Stimulated activated CD4-positive, alpha-beta T cell treated with anti-CD3 and anti-CD28 coated beads, Interleukin-4, amount 100 ng/mL, for 24 hours (primary cell): ENCODE measurements at places on chromosomes 16 and 17.
A peak's percentile ranks its signal among the peaks of the same experiment; 100 is the strongest.

- DNase-seq = no peak
Measured at GRCh38 chr16:19751478-19752385, 33.7 kb downstream of the IQCK start.

- no peak for DNase-seq
Measured at GRCh38 chr16:73057291-73058210, 9.6 kb upstream of the ZFHX3 start.

DNA sequence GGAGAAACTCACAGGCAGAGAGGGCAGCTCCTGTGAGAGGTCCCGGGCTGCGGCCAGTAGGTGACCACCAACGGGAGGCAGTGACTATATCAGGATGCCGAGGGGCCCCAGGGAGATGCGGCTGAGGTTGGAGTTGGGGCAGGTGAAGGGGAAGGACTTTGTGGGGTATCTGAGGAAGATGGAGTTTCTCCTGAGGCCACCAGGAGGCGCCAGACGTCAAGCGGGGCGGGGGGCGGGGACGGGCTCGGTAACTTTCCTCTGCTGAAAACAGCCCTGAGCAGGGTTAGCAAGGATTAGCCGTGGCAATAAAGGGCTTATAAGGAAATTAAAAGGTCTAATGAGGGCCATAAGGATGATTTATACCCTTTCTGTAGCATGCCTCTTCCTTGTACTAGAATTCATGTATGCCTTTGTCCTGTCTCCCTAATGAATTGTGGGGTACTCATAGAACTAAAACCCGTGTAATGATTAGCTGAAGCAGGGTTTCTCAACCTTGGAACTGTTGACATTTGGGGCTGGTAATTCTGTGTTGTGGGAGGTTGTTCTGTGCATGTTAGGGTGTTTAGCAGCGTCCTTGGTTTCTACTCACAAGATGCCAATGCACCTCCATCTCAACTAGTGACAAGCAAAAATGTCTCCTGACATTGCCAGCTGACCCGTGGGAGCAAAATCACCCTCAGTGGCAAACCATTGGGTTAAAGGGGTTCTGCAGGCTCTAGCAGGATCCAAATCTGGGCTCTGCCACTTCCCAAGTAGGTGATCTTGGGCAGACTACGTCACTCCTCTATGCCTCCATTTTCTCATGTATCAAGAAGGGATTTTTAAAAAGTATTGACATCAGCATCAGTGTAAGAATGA, 74.8 kb upstream of the GRIN2A start:
- peak; percentile 46 for DNase-seq

DNA sequence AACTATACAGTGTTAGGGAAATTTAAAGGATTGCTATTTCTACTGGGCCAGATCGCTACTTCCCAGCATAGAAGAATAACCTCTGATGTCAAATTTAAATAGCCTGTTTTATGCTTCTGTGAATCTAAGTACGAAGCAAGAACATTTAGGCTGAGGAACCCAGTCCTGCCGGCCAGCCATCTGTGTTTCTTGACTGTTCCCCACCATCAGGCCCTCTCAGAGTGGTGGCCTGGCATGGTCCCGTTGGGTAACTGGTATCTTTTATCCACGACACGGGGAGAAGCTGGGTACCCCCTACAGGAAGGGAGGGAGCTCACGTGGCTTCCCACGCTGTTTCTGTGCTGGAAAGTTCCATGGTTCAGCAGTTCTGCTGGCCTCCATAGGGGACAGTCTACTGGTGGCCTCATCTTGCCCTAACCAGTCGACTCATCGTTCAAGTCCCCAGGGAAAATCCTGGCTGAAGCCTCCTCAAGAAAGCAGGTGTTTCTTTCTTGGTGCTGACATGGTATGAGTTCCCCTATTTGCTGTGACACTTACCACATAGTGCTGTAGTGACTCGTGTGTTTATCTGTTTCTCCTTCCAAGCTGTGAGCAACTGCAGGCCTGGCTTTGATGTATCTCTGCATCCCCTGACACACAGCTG, 201.7 kb upstream of the NLRP1 start:
- no peak for DNase-seq

- DNase-seq = peak; percentile 93
Measured at GRCh38 chr17:45277216-45277849, 15.4 kb upstream of the SPATA32 start.

DNA sequence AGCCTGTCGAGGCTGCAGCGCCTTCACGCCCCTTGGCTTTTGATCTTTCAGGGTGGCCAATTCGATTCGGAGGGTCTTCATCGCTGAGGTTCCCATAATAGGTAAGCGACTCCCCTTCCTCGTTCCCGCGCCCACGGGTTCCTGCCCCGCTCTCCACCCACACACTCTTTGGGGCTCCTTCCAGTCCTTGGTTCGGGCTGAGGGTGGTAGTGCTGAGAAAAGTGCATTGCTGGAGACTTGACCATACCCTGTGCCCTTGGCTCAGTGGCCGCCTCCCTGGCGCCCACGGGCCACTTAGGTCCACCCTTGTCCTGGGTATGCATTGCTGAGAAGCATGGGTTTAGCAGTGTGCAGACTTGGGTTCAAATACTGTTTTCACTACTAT, 491 bp downstream of the POLR2C start:
- no peak for DNase-seq

- no peak for DNase-seq
Measured at GRCh38 chr16:89612415-89613166, 851 bp upstream of the DPEP1 start.

- no peak for DNase-seq
Measured at GRCh38 chr16:69935278-69935711, 15.8 kb upstream of the CLEC18A start.

DNA sequence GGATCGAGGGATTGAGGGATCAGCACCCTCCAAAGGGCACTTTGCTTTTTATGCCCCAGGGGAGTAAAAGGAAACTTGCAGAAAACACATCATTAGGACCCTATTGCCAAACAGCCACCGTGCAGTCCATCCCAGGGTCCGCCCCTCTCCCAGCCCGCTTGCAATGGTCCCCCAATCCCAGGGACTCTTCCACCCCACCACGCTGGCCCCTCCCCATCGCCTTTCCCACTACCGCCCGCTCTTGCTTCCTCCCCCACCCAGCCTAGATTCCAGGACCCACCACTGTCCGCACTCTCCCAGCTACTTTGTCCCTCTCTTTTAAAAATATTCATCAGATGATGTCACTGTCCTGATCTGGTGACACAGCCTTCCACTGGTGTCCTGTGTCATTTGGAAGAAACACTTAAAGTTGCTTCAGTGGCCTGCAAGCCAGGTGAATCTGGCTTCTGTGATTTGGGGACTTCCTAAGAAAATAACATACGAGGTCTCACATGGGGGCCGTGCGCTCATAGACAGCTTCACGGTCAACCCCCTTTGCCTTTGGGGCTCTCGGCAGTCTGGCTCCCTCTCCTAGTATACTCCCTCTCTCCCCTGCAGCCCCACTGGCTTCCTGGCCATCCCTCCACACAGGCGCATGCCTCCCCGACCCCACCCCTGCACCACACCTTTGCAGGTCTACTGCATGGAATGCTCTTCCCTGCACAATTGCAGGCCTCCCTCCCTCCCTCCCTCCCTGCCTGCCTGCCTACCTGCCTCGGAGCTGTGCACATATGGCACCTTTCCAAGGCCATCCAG, 127.9 kb downstream of the RBFOX3 start:
- no peak for DNase-seq

GRCh38 chr16:87203060-87203656, 114.0 kb downstream of the C16orf95 start:
- DNase-seq = peak; percentile 45

DNA sequence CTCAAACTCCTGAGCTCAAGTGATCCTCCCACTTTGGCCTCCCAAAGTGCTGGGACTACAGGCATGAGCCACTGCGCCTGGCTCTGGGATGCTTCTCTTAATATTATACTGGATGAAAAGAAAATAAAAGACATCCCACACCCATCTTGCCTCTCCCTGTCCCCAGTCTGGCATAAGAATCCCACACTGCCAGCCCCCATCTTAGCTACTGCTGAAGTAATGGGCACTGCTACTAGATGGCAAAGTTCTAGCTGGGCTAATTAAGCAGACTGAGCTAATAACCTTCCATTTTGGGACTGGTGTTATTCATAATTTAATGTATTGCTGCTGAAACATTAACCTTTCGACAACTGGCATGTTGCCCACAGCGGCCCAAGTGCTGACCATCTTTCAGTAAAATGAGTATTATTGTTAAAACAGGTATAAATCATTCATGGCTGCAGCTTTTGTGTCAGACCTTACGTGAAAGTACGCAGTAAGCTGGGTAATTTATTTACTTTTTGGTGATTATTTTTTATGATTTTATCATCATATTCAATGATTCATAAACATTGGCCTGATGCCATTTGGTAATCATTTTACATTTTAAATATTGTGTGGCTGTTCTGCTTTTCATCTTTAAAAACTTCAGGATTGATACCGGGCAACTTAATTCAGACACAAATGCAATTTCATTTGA, 47.4 kb upstream of the ZFHX3 start:
- no peak for DNase-seq

DNA sequence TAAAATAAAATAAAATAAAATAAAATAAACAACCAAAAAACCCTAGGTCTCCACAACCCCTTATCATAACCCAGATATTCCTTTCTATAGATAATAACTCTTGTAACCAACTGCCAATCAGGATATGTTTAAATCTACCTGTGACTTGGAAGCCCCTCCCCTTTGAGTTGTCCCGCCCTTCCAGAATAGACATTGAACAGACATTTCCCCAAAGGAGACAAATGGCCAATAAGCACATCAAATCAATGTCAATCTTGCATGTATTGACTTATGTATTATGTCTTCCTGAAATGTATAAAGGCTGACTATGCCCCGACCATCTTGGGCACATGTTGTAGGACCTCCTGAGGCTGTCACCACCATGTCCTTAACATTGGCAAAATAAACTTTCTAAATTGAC, 1.5 kb upstream of the MAPK7 start:
- DNase-seq = no peak

DNA sequence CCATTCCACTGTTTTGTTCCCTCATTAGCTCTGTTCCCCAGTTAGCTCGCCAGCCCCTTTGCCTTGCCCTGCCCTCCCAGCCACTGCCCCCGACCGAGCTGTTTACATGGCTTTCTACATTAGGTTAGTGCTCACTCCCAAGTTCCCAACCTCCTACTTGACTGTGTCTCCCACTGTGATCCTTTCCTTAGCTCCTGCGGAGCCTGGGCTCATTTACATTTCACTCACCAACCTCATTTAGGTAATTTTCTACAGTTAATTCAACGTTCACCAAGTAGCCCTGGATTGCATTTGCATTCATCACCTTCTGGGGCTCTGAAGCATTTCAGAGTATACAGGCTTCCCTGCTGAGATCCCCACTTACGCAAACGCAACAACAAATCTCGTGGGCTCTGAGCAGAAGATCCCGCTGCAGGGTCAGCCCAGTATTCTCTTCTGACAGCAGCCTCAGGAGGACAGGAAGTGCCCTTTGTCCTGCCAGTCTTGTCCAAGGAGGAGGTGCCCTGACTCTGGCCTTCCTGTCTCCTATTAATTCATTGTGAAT, 325.8 kb upstream of the CCL2 start:
- DNase-seq = no peak

DNA sequence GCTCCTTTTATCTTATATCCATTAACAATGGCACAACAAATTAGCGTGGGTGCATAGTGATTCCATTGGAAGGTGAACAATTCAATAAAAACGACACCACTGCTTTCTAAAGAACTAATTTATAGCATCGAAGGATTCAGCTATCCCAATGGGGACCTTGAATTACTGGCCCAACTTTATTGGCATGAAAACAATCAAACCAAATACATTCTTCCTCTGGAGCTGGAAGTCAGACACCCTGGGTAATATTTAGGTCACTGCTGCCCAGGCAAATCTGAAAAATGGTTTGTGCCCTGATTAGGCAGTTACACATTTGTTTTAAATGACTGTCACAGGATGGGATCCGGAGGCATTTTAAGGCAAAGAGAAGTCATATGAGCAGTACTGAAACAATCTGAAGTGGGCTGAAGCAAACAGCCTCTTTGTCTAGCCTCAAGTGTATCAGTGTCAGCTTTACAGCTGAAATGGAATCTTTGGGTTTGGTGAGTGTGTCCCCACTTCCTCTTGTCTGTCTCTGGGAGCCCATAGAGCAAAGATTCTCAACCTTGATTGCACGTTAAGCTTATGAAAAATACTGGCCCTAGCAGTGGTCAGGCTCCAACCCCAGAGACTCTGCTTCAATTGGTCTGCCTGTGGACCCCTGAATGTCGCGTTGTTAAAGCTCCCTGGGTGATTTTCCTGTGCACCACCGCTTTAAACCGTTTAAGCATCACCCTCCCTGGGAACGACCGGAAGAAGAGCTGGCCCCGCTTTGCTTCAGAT, 30.3 kb downstream of the CDK5R1 start:
- DNase-seq = no peak

- DNase-seq = no peak
Measured at GRCh38 chr16:11689031-11689840, 21.0 kb downstream of the SNN start.

DNA sequence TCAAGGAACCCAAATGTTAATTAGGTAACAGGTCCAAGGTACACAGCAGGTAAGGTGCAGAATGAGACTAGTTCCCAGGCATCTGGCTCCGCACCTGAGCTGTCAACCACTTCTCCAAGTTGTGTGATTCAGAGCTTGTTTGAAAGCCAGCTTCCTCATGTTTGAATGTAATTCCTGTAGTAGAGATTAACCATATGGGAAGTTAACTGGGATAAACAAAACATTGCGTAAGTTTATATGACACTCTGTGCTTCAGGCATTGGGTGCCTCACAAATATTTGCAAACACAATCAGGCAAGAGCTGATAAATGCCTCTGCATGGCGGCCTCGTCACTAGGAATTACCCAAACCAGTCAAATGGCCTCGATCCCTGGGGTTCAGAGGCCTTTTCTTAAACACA, 27.9 kb upstream of the CPHXL start:
- DNase-seq = no peak

DNA sequence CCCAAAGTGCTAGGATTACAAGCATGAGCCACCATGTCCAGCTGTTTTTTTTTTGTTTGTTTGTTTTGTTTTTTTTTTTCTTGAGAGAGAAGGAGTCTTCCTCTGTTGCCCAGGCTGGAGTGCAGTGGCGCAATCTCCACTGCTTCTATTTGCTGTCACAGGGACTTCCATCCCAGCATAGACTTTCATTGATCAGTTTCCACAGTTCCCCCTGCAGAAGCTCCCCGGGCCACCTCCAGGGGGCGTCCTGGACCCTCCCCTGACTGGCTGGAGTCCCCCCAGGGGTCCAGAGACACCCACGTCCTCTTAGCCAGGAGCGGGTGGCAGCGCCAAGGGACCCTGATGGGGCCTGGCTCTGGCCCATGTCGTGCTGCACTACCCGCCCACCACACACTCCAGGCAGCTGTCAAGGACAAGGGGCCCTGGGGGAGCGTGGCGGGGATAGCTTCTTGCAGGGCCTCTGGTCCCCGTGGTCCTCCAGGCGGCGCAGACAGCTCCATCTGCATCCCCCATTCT, 3.1 kb upstream of the NPW start:
- no peak for DNase-seq
